ENCODE measurements at places on chromosomes 16 and 17.

- peaks cover 43% of the 10 kb centered on the region for H3K36me3 ChIP-seq
- peak; percentile 61 for DNase-seq
- H3K4me3 ChIP-seq: peak overlapping the region; percentile 99
- peaks cover 33% of the 10 kb centered on the region for H3K4me1 ChIP-seq
- H3K27ac ChIP-seq: peak overlapping the region; percentile 95
These were observed 1.1 kb downstream of the MAPK3 start for GRCh38 chr16:30121741-30122571.

DNA sequence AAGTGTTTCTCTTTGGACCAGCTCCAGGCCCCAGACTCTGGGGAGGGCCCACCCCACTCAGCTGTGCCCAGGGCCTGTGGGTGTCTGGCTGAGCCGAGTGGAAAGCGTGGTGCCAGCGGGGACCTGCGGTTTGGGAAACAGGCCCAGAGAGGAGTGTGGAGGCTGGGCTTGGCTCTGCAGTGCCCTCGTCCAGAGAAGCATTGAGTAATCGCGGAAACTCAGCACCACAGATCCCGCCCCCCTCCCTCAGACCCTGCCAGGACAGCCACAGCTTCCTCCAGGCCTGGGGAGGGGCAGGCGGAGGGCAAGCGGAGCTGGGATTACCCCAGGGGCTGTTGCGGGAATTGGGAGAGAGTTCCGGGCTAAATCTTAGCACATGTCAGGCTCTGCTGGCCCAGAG lies 14.6 kb upstream of the PITPNA start:
- H3K4me1 ChIP-seq: peaks cover 67% of the 10 kb centered on the region
- peaks cover 4% of the 10 kb centered on the region for H3K36me3 ChIP-seq
- H3K27ac ChIP-seq: peak overlapping the region; percentile 89
- peak; percentile 97 for DNase-seq

DNA sequence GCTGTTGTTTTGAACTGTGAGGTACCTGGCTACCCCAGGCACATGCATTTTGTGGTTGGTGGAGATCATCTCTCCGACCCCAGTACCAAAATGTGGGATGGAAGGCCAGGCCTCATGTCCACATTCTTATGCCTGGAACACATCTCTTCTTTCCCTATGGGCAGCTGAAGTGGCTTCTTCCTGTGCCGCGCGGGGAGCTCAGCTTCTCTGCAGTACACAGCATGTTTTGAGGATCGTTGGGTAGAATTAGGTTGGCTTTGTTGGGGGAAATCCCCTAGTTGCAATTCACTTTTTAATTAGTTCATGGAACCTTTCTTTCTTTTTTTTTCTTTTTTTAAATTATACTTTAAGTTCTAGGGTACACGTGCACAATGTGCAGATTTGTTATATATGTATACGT lies 242.1 kb downstream of the MSI2 start:
- no peaks in the 10 kb centered on the region for H3K27me3 ChIP-seq
- no peak for DNase-seq
- no peak overlapping the region for H3K27ac ChIP-seq
- peaks cover 3% of the 10 kb centered on the region for H3K4me1 ChIP-seq

DNA sequence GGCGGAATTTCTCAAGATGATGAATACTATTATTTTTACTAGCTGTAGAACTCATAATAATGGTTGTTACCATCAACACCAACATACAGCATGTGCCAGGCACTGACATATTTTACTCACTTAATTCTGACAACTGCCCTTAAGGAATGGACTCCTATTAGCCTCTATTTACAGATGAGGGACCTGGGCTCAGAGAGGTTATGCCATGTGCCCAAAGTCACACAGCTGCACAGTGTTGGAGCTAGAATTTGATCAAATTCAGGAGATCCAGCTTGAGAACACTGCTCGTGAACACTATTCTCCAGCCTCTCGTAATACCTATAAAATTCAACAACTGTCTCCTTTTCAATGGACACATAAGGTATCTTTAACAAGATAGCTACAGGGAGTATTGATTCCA lies 97.2 kb downstream of the XYLT1 start:
- no peak for DNase-seq
- H3K36me3 ChIP-seq: no peaks in the 10 kb centered on the region
- no peaks in the 10 kb centered on the region for H3K27me3 ChIP-seq
